Activated CD4-positive, alpha-beta T cell treated with anti-CD3 and anti-CD28 coated beads for 36 hours (primary cell): ENCODE measurements at places on chromosomes 6 and 20.

DNA sequence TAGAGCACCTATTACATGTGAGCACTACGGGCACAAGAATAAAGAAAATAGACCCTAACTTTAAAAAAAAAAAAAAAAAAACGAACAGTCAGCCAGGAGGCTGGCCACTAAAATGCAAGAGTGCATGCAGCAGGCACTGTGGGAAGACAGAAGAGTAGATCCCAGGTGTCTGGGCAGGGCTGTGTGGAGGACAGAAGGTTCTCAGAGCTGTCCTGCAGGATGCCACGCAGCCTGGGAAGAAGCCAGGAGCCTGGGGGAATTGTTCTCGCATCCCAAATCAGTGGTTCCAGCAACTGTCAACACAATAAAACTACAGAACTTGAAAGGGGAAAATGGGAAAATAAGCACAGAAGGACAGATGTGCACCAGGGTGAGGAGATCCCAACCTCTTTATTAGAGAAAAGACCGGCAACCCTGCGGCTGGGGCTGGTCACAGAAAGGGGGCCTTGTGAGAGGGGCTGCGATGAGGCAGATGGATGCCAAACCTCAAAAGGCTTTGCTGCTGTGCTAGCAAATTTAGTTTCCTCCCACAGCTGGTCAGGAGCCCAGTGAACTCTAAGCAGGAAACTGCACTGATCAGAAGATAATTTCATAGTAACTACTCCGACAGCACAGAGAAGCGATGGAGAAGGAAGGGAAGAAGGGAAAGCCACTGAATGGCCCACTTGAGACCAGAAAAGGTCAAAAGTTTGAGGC is 30.9 kb downstream of the MAP3K5 start:
- peak; percentile 22 for DNase-seq

DNA sequence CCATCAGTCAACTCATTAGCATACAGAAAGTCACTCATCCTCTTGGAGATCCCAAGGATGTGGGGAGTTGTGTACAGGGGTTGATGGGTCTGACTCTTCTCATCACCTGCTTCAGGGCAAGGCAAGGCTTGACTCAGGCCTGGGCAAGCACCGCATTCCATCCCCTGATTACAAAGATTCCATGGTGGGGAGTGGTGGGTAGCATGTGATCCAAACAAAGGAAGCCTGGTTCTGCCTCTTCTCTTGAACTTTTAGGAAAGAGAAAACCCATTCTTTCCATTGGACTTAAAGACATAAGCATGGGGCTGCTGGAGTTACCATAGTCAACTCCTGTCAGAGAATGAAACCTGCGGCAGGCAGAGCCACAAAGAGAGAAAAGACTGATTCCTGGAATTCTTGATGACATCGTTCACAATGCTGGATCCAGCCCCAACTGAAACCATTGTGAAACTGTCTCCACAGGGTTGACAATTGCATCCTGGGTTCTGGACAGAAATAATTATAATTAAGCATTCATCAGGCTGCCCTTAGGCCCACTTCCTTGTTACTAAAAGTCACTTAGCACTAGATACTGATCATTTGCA is 235.8 kb upstream of the KCNG1 start:
- no peak for DNase-seq

DNA sequence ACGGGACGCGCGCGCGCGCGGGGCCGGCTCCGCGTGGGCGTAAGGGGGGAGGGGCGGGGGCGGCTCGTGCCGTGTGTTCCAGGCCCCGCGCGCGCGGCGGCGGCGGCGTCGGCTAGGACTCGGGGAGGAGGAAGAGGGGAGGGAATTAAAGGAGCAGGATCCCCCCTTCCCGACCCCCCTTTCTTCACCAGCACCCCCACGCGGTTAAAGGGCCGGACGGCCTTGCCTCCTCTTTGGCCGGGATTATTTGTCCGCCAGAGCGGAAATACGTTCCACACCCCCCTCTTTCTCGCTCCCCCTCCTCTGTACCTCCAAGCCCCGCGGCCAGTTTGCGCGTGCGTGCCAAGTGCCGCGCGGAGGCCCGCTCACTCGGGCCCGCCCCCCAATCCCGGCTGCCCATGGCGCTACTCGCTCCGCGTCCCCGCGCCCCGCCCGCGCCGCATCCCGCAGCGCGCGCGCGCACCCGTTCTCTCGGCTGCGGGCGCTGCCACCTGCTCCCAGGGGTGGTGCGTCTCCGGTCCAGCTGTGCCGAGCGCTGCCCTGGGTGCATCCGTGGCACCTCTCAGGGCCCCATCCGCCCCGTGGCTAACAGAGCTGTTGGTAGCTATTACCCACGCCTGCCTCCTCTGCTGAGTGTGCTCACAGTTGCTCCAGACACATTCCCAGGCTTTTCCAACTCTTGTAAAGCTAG is at the start of gene ZBTB12:
ZBTB12 (minus strand) TSS at position 134 of the 691 bp plus-strand sequence. CDS start 781 bp downstream, outside the sequence.
- peak; percentile 92 for DNase-seq

GRCh38 chr6:31139599-31139998 is 733 bp upstream of the PSORS1C2 start:
- no peak for DNase-seq

DNA sequence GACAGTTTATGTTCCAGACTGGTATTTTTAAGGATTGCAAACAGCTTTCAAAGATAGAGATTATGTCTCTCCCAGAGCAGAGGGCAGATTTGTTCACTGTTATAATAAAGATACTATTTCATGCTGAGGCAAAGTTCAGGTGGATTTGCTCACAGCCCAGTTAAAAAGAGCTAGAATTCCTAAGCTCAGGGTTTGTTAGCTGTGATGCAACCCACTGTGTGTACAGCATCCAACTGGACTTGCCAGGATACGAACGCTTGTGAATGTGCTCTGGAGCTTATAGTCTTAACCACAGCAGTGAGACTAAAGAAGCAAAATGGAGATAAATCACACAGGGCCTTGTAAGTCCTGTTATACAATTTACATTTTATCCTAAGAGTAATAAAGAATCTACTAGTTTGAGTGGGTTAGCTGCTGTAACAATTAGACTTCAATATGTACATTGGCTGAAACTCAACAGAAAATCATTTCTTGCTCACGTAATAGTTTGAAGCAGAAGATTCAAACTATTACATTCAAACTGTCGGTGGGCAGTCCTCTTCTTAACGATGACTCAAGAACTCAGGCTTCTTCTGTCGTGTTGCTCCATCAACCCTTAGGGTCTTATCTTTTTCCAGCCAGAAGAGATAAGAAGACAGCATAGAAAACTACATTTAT is 204.0 kb upstream of the PLN start:
- no peak for DNase-seq

DNA sequence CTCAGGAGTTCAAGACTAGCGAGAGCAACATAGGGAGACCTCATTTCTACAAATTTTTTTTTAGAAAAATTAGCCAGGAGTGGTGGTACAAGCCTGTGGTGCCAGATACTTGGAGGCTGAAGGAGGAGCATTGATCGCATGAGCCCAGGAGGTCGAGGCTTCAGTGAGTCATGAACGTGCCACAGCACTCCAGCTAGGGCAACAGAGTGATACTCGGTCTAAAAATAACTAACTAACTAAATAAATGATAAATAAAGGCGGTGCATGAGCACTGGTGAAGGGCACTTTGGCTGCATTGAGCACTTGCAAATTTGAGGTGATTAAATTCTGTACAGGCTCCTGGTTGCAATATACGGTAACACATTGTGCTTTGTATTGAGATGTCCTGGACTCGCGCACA is 13.5 kb downstream of the HLA-A start:
- DNase-seq: no peak

DNA sequence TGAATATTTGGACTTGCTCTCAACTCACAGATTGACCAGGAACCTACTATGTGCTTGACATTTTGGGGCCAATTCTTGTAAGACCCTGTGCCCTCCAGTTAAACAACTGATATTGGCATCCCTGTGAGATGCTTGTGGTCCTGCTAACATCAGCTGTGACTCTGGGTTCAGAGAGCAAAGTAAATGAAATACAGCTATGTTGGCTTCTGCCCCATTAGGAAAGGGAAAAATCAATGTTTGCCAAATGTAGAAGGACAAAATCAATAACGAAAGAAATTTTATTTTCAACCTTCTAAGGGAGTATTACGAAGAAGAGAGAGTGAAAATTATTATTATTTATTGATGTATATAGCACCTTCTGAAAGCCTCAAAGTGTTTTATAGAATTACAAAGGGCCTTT is 266.9 kb upstream of the ARID1B start:
- DNase-seq: no peak

DNA sequence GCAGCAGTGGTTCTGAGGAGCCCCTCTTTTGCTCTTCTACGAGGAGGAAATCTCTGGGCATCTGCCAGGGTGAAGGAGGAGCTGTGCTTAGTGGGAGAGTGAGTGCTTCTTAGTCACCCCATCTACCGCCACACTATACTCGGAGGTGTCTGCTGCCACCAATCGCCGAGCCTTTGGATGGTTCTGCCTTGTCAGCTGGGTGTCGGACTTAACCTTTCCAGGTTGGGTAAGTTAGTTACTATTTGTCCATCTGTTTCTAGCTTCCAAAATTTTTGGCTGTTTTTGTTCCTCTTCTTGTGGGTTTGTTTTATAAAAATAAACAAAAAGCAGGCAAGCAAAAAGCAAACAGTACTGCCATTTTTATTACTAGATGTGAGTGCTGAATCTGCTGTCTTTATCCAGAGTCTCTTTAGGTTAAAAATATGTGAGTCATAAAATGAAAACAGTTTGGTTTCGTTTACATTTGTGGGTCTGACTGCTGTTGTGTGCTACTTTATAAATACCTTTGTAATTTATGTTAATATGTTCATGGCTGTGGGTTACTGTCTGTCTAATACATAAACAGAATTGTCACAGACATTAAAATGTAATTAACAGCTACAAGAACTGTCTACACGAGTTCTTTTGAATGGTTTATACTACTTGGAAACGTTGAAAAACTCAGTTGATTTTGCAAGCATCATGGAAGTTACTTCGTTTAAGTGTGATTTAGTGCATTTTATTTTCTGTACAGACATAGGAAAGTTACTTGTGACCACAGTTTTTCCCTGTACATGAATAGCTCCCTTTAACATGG is 89.2 kb downstream of the ARID1B start:
- DNase-seq: peak; percentile 65

DNA sequence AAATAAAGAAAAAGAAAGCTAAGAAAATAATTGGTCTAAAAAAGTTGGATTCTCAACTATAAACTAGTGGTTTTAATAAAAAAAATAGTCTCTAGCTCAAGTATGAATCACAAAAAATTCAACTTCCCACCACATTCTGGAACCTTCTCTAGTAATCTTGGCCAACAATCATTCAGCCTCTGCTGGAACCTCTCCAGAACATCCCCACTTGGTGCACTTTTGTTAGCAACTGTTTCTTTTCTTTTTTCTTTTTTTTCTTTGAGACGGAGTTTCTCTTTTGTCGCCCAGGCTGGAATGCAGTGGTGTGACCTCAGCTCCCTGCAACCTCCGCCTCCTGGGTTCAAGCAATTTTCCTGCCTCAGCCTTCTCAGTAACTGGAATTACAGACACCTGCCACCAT is 35.7 kb downstream of the TXLNB start:
- no peak for DNase-seq

DNA sequence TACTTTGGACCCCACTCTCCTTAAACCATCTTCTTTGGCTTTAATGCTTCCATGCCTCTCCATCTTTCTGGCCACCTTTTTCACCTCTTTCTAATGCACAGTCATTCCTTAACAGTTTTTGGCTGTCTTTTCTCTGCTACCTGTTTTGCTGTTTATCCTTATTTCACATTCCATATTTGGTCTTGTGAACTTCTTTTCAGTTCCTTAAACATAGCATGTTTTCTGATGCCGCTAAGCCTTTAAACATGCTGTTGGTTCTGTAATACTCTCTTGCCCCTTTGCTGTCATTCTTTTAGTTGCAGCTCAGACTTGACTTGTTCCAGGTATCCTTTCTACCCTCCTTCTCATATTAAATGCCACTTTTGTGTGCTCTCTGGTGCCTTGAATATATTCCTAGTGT is 35.8 kb downstream of the TOP1 start:
- no peak for DNase-seq

DNA sequence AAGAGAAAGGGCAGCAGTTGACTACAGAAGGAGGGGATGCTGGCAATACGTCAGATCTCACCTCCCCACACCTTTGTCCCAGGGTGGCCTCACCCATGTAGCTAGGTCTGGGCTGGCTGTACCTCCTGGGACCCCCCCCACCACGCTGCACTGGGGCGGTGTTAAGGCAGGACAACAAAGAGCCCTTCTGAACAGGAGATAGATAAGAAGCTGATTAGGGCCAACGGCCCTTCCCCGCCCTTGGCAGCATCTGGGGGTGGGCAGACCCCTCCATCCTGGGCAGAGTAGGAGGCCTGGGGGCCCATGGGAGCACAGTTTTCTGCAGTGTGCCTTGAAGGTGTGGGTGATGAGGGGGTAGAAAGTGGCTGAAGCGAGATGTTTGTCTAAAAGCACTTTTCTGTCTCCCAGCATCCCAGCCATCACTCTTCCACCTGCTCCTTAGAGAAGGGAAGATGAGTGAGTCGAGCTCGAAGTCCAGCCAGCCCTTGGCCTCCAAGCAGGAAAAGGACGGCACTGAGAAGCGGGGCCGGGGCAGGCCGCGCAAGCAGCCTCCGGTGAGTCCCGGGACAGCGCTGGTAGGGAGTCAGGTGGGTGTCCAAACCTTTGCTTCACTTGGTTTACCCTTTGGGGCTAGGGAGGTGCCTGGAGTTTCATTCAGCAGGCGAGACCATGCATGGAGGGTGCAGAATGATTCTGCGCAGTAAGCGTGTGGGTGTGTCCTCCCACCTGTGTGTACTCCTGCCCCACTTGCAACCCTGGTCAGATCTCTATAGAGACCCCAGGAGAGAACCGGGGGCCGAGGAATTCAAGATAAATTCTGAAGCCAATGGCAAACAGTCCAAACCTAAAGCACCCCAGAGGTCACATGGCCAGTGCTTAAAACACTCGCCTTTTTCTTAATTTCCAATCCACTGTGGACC is 3.9 kb downstream of the HMGA1 start:
- DNase-seq: no peak

- DNase-seq: no peak
Measured at GRCh38 chr20:51703400-51704287, 64.5 kb downstream of the ATP9A start.

GRCh38 chr6:41878246-41878645 is 16.9 kb downstream of the USP49 start:
- DNase-seq: no peak

- no peak for DNase-seq
Measured at GRCh38 chr6:147604373-147604772, 95.9 kb downstream of the SAMD5 start.

DNA sequence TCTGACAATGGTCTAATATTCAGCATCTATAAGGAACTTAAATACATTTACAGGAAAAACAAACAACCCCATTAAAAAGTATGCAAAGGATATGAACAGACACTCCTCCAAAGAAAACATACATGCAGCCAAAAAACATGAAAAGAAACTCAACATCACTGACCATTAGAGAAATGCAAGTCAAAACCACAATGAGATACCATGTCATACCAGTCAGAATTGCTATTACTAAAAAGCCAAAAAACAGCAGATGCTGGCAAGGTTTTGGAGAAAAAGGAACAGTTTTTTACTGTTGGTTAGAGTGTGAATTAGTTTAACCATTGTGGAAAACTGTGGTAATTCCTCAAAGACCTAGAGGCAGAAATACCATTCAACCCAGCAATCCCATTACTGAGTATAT is 339.0 kb upstream of the ADGRB3 start:
- DNase-seq: no peak

- no peak for DNase-seq
Measured at GRCh38 chr20:33081411-33082154, 2.1 kb downstream of the BPIFB4 start.
